NCI-H82 (cell line): ENCODE measurements at places on chromosomes 12 and 14.

GRCh38 chr14:73457924-73458182 is 493 bp downstream of the NUMB start:
- DNase-seq: peak; percentile 67

DNA sequence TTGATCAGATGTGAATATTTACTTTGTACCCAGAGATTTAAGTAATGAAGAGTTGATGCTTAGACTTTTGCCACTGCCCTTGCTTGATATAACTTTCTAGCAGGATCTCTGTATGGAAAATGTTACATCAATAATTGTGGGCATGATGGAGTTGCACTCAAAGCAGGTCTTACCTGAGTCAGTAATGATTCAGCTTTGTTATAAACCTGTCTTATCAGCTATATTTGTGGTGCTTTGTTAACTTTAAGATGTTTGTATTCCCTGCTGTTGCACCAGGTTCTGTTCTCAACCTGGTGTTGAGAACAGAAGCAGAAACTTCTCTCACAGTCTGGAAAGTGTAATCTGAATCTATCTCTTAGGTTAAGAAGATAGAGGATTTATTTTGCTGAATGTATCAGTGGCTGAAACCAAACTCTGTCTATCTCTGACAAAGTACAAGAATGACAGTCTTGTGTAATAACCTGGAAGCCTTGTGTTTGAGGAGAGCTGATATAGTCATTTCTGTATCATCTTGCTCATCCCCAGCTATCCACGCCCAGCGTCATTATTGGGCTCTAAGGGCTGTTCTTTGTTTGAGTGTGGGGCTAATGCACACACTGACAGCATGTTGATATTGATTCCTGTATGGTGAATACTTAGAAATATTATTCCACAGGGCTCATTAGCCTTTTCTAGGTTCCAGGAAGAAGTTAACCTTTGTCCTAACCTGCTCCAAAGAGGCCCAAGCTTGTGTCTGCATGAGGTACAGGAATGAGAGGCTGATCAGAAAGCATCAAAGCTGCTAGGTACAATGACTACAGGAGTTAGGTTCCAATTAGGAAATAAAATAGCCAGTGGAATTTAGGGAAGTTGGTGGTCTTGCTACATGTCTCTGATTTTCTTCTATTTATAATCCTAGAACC is 3.6 kb downstream of the AKAP6 start:
- DNase-seq: no peak

GRCh38 chr12:25254271-25254880 is 3.6 kb upstream of the KRAS start:
- peak; percentile 46 for DNase-seq

DNA sequence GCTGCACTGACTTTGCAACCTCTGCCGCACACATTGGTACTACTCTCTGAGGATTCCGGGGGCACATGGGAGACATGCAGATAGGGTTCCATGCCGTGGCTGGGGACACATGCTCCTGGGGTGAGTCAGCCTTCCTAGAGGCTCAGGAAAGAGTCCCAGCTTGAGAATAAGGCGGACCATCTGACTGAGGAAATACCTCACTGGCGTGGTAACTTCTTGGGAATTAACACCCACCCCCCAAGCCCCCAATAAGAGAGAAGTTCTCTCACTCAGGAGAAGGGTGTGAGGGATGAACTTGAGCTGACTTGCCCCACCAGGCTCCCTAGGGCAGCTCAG is 23.2 kb downstream of the PLXNC1 start:
- no peak for DNase-seq

DNA sequence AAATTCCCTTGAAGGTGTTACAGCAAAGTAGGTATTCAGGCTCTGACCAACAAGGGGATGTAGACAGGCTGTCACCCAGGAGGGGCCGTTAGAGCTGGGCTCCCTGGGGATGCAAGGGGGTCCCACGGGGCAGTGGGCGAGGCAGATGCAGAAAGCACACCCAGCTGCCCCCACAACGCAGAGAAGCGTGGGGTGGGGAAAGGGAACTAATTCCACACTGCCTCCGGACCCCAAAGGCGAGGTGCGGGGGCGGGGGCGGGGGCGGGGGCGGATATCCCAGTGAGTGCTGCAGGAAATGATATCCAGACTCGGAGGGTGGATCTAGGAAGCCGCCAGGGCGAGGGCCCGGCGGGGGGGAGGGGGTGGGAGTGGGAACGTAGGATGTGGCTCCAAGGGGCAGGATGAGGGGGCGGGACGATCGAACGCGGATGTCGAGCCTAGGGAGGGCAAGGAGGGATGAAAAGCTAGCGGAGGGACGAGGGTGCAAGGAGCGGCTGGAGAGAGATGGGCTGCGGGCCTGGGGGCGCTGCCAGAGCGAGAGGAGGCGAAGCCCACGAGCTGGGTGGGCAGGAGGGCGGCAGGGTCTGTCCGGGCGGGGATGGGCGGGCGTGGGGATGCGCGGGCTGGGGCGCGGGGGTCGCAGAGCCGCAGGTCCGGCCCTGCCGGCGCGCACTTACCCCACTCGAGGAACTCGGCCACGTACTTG is 874 bp downstream of the CDC42BPB start:
- peak; percentile 83 for DNase-seq

DNA sequence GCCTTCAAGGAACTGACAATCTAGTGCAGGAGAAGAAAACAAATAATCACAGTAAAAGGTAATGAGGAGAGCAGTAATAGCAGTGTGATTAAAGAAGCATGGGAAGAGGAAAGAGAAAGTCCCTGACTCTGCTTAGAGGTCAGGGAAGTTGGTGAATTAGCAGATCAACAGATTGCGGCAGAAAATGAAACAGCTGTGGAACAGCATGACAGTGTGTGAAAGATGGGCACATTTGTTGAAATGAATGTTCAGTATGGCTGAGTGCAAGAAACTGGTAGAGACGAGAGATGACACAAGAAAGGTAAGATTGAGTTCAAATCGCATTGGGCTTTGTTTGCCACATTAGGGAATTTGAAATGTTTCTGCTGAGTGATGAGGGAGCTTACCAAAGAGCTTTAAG is 63.7 kb upstream of the RASSF8 start:
- no peak for DNase-seq

DNA sequence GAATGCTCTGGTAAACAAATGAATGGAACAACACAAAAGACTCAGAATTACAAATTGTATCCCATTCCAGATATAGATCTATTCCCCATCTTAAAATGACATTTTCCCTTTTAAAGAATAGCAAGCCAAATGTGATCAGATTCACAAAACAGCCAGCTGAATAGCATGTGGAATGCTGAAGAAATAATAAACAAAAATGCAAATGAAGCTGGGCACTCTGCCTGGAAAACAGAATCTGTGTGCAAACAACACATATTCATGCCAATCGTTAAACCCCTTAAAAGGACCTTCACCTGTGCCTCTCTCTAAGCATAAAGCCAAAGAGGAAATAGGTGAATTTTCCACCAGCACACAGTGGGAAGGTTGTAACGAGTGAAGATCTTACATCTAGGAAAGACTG is 67.9 kb upstream of the PDZRN4 start:
- no peak for DNase-seq

DNA sequence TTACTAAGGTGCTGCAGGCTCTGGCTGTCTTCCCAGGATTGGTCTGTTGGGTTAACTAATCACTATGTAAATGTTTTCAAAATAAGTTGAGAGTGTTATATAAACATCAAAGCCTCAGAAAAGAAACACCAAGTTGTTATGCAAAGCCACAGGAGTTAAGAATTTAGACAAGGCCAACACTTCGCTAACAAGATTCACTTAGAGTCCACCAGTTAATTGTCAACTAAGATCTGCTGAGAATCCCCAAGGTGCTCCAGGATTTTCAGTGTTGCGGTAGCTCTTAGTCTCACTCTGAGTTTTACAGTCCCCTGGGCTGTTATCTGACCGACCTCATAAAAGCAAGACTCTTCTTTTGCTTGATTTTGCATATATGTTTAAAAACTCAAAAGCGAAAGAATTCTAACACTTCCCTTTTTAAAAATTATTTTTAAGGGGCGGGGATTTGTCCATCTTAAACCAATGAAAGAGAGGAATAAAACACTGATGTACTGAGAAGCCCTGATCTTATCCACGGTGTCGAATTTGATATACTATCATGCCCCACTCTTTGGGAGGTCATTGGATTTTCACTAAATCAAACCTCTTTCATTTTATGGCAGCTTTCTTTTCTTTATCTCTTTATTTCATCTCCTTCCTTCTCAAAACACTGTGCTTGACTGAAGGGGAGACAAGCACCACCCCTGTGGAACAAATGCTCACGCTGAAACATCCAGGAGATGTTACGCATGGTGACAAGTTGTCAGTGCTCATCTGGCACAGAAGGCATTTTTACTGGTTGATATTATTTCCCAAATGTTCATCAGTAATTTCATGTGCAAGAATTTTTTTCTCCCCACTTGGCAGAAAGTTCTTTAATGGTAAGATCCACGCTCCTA is 7.0 kb downstream of the NIN start:
- peak; percentile 2 for DNase-seq

- no peak for DNase-seq
These were observed 58.4 kb upstream of the SAV1 start for GRCh38 chr14:50726372-50727107.

DNA sequence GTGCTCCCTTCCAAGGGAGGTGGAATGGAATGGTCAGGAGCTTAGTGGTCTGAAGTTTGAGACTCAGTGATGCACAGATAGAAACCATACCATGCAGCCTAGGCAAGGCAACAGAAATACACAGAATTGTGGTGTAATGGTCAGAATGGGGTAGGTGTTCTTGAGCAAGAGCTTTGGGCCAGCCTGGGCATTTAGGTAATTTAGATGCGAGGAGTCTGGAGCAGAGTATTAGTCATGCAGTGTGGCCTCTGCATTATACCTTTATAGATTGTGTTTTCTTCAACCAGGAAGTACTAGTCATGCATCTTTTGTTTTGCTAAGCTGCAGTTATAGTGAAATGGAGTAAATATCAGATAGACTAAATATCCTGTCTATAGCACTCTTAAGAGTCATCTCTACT is 118.3 kb downstream of the DAAM1 start:
- no peak for DNase-seq

DNA sequence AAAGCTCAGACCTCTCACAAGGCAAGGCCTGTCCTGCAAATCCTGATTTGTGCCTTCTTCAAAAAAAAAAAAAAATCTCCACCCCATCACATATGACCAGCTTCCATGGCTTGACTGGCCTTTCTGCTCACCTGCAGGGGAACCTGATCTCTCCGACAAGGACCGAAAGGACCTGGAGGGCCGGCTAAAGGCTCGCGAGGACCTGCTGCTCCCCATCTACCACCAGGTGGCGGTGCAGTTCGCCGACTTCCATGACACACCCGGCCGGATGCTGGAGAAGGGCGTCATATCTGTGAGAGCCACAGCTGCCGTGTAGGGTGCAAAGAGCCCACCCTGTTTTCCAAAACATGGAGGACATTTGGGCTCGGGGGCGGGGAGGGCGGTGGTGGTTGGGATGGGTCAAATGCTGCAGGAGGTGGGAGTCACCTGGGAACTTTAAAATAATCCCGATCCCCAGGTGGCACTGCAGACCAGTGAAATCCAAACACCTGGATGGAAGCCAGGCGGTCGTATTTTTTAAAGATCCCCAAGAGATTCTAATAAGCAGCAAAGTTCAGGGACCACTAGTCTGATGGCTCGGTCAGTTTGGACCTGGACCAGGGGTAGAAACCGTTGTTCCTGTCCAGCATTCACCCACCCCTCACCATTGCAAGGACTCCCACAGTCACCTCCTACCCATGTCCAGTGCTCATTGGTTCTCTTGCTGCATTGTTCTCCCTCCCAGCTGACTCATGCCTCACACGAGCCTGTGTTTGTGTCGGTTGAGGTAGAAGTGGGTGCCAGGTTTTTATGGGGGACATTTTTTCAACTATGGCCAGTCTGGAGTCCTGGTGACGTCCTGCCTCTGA is 44.8 kb downstream of the FOXN4 start:
- peak; percentile 91 for DNase-seq

DNA sequence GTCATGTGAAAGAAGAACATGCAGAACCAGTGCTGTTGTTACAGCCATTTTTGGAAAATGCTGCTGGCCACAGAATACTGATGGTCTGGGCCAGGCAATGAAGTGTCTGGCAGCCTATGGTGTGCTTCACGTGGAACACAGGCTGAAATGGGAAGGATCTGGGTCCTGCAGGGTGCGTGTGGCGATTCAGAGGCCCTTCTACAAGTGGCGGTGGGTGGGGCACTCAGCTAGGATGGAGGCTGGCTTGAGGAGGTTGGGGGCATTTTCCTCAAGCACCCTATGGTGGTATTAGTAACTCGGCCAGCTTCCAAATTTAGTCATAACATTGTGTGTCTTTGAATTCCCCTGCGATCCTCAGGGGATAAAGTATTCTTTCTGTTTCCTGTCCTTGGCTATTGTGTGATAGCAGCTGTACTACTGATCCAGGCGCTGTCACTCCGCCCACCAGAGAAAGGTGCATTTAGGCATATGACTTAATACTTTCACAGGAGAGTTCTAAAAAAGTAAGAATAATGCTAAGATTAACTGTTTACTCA is 9.2 kb upstream of the RAD52 start:
- no peak for DNase-seq
